ENCODE measurements at places on chromosomes 2 and 18. TPM values are rescaled to one million over a fixed set of nuclear protein-coding genes. Genes with fewer than 3 reads are reported as not detected.

DNA sequence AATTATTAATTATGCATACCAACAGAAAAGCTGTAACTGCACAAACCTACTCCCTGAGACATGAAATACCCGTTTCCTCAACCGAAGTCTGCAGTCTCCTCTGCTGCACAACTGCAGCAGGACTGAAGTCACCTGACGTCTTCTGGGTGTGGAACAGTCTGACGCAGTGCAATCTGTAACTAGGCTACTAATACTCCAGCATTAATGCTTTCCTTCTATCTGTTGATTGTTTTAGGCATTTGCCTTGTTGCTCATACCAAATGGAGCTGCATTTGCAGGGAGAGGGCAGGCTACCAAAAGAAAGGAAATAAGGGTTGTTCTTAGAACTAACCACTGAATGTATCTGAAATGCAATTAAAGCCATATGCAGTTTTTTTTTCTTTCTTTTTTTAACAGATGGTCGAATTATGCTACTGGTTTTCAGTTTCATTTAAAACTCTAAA is 40.1 kb downstream of the RTN4 start:
- peaks cover 27% of the 10 kb centered on the region for H3K4me1 ChIP-seq
- H3K27me3 ChIP-seq = no peaks in the 10 kb centered on the region
- peak overlapping the region; percentile 68 for H3K27ac ChIP-seq
- DNase-seq = peak; percentile 71
- peak overlapping the region; percentile 58 for H3K4me3 ChIP-seq
- H3K36me3 ChIP-seq = no peaks in the 10 kb centered on the region

GRCh38 chr2:66695226-66695735 is 260.4 kb downstream of the MEIS1 start:
- H3K27ac ChIP-seq = no peak overlapping the region
- no peaks in the 10 kb centered on the region for H3K27me3 ChIP-seq
- no peaks in the 10 kb centered on the region for H3K36me3 ChIP-seq
- no peak for DNase-seq
- H3K4me3 ChIP-seq = no peak overlapping the region
- H3K4me1 ChIP-seq = no peaks in the 10 kb centered on the region

DNA sequence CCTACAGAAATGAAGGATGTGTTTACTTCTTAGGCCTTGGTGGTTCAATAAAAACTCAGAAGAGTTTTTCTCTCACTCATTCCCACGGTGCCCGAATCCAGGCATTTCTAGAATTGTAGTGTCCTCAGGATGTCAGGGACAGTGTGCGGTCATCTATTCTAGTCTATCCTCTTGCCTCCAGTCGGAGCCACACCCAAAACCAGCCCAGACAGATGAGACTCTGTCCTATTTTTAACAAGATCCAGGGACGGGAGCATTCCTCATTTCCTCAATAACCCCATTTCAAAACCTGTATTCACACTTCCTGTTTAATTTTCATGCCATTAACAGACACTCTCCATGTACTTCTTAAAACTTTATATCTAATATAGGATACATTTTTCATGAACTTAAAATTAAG is 11.6 kb upstream of the RBMS1 start:
- no peak for DNase-seq
- H3K27ac ChIP-seq = no peak overlapping the region
- H3K4me1 ChIP-seq = peaks cover 12% of the 10 kb centered on the region

- no peaks in the 10 kb centered on the region for H3K4me1 ChIP-seq
- no peak overlapping the region for H3K4me3 ChIP-seq
- H3K36me3 ChIP-seq = no peaks in the 10 kb centered on the region
- no peak for DNase-seq
These were observed 66.0 kb downstream of the SMAD7 start for GRCh38 chr18:48884771-48885170.

DNA sequence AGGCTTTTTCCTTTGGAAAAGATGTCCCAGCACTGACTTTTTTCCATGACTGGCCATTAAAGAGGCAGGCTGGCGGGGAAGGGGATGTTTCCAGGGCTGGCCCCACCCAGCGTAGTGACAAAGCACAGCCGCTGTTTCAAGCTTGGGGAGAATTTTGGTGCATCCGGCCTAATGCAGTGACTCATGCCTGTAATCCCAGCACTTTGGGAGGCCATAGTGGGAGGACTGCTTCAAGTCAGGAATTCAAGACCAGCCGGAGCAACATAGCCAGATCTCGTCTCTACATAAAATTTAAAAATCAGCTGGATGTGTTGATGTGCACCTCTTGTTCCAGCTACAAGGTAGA is 78.0 kb upstream of the SH3BP4 start:
- H3K27ac ChIP-seq = no peak overlapping the region
- H3K4me3 ChIP-seq = no peak overlapping the region
- no peaks in the 10 kb centered on the region for H3K4me1 ChIP-seq
- no peak for DNase-seq

- H3K27me3 ChIP-seq = no peaks in the 10 kb centered on the region
- no peaks in the 10 kb centered on the region for H3K36me3 ChIP-seq
- no peaks in the 10 kb centered on the region for H3K4me1 ChIP-seq
- no peak overlapping the region for H3K4me3 ChIP-seq
- H3K27ac ChIP-seq = no peak overlapping the region
These were observed 290.9 kb downstream of the IRS1 start for GRCh38 chr2:226508683-226509082.

GRCh38 chr2:180191432-180192124 is 184.5 kb upstream of the CWC22 start:
- H3K4me1 ChIP-seq = no peaks in the 10 kb centered on the region
- no peak overlapping the region for H3K4me3 ChIP-seq
- H3K36me3 ChIP-seq = no peaks in the 10 kb centered on the region

- no peak for DNase-seq
- peak overlapping the region; percentile 59 for H3K4me3 ChIP-seq
- no peak overlapping the region for H3K27ac ChIP-seq
- H3K27me3 ChIP-seq = peaks cover 6% of the 10 kb centered on the region
- no peaks in the 10 kb centered on the region for H3K36me3 ChIP-seq
These were observed 723 bp upstream of the SLC30A3 start for GRCh38 chr2:27263287-27264252.

CXCR4 gene
- total RNA-seq = 243 TPM

APOB gene
- total RNA-seq = not detected

ASTL gene
- total RNA-seq = 7.5 TPM
